Progenitor cell of endocrine pancreas (in vitro differentiated cells): ENCODE measurements at places on chromosomes 12 and 14. TPM values are rescaled to one million over a fixed set of nuclear protein-coding genes. Genes with fewer than 3 reads are reported as not detected.

The POTEM gene
- total RNA-seq = not detected in 2 replicates

The CYP46A1 gene
- 2.9 and 3.9 TPM in 2 replicates for total RNA-seq

The CFAP251 gene
- total RNA-seq = 8.9 and 9.3 TPM in 2 replicates

- no peaks in the 10 kb centered on the region for H3K36me3 ChIP-seq
- no peak overlapping the region for H3K4me3 ChIP-seq
- no peak overlapping the region for H3K27ac ChIP-seq
- no peak for DNase-seq
- H3K27me3 ChIP-seq = peaks cover 3% of the 10 kb centered on the region
Observed at GRCh38 chr14:31536201-31536960, 24.8 kb upstream of the NUBPL start.
